ENCODE measurements at places on chromosomes 12 and 14. TPM values are rescaled to one million over a fixed set of nuclear protein-coding genes. Genes with fewer than 3 reads are reported as not detected.

Gene TMEM63C
- total RNA-seq = 0.72 TPM

Gene HOXC6
- 5.6 TPM for total RNA-seq

Gene GDF3
- not detected for total RNA-seq

Gene RNASE7
- total RNA-seq = not detected

Gene COCH
- 0.29 TPM for total RNA-seq

Gene LRIG3
- 96.1 TPM for total RNA-seq

Gene FZD10
- total RNA-seq = not detected

Gene HOXC12
- total RNA-seq = under 0.01 TPM

Gene SLIRP
- total RNA-seq = 61.3 TPM

Gene SLC38A2
- total RNA-seq = 1,020 TPM

Gene KIF26A
- total RNA-seq = not detected

Gene MGP
- 16.8 TPM for total RNA-seq

Gene GLIPR1L1
- not detected for total RNA-seq

Gene FOXG1
- total RNA-seq = under 0.01 TPM

Gene STXBP6
- total RNA-seq = 5.8 TPM

Gene TRHDE
- total RNA-seq = 0.59 TPM

Gene KCNMB4
- total RNA-seq = under 0.01 TPM

Gene LACRT
- total RNA-seq = not detected

Gene TCTN1
- total RNA-seq = 61.9 TPM

Gene ENDOU
- total RNA-seq = not detected

Gene ZDHHC22
- total RNA-seq = not detected

Measured in osteoblast (primary cell).